Uterine smooth muscle cell (primary cell): ENCODE measurements at places on chromosomes 3 and 15. TPM values are rescaled to one million over a fixed set of nuclear protein-coding genes. Genes with fewer than 3 reads are reported as not detected.

CCDC54 gene
- not detected in 2 replicates for total RNA-seq

NECTIN3 gene
- total RNA-seq: 53.0 and 63.2 TPM in 2 replicates

DUOXA2 gene
- not detected in 2 replicates for total RNA-seq

SCN11A gene
- under 0.01 and 0.11 TPM in 2 replicates for total RNA-seq

ARGFX gene
- not detected in 2 replicates for total RNA-seq

SEMA3G gene
- total RNA-seq: under 0.01 TPM in 2 replicates

STOML1 gene
- 20.4 and 21.9 TPM in 2 replicates for total RNA-seq

GPR160 gene
- total RNA-seq: 0.22 and 0.50 TPM in 2 replicates

RBP2 gene
- not detected in 2 replicates for total RNA-seq

H1-8 gene
- total RNA-seq: not detected in 2 replicates

GOLGA8J gene
- total RNA-seq: under 0.01 and 0.11 TPM in 2 replicates

GHSR gene
- total RNA-seq: 0.12 TPM in 1 of 2 replicates, not detected in the other

BCL2A1 gene
- total RNA-seq: 4.9 and 27.1 TPM in 2 replicates

FGD5 gene
- 0.11 and 0.37 TPM in 2 replicates for total RNA-seq

WDR76 gene
- 12.2 and 41.7 TPM in 2 replicates for total RNA-seq

VWA5B2 gene
- not detected in 2 replicates for total RNA-seq

CD86 gene
- under 0.01 TPM in 1 of 2 replicates, not detected in the other for total RNA-seq

TLR9 gene
- under 0.01 TPM in 1 of 2 replicates, not detected in the other for total RNA-seq

CPLX3 gene
- not detected in 2 replicates for total RNA-seq

GALNT15 gene
- 3.4 and 4.6 TPM in 2 replicates for total RNA-seq

BFSP2 gene
- total RNA-seq: not detected in 2 replicates

MUSTN1 gene
- total RNA-seq: 0.50 TPM in 1 of 2 replicates, not detected in the other

IL5RA gene
- total RNA-seq: not detected in 2 replicates

ZIC1 gene
- total RNA-seq: not detected in 2 replicates

DUOX2 gene
- total RNA-seq: under 0.01 TPM in 1 of 2 replicates, not detected in the other

MCF2L2 gene
- total RNA-seq: 0.66 and 1.9 TPM in 2 replicates

GRIP2 gene
- total RNA-seq: 0.22 and 0.37 TPM in 2 replicates

CCR9 gene
- total RNA-seq: not detected in 2 replicates

ANKRD34C gene
- total RNA-seq: not detected in 2 replicates

EAF1 gene
- total RNA-seq: 22.0 and 24.0 TPM in 2 replicates

CPNE9 gene
- not detected in 2 replicates for total RNA-seq

TTLL13 gene
- total RNA-seq: 0.12 TPM in 1 of 2 replicates, not detected in the other

DPPA2 gene
- not detected in 2 replicates for total RNA-seq

HCN4 gene
- total RNA-seq: not detected in 2 replicates

CXCR6 gene
- total RNA-seq: under 0.01 TPM in 1 of 2 replicates, not detected in the other

CFAP92 gene
- total RNA-seq: not detected in 2 replicates

P2RY1 gene
- 0.75 and 1.1 TPM in 2 replicates for total RNA-seq

C3orf49 gene
- total RNA-seq: not detected in 2 replicates

CKMT1A gene
- not detected in 2 replicates for total RNA-seq

OSTN gene
- 0.12 and 0.33 TPM in 2 replicates for total RNA-seq

RYR3 gene
- total RNA-seq: not detected in 2 replicates

PCSK6 gene
- 0.44 and 1.2 TPM in 2 replicates for total RNA-seq

GATA2 gene
- total RNA-seq: 5.6 and 12.2 TPM in 2 replicates
